ENCODE measurements at places on chromosomes 6 and 20. TPM values are rescaled to one million over a fixed set of nuclear protein-coding genes. Genes with fewer than 3 reads are reported as not detected.

- no peak overlapping the region for H3K27ac ChIP-seq
- peaks cover 95% of the 10 kb centered on the region for H3K36me3 ChIP-seq
- H3K4me3 ChIP-seq, result no peak overlapping the region
- no peaks in the 10 kb centered on the region for H3K27me3 ChIP-seq
These were observed 7.7 kb downstream of the LSM14B start for GRCh38 chr20:62129731-62130531.

- no peaks in the 10 kb centered on the region for H3K27me3 ChIP-seq
- no peak overlapping the region for H3K4me3 ChIP-seq
- peak; percentile 7 for DNase-seq
- peaks cover 34% of the 10 kb centered on the region for H3K4me1 ChIP-seq
These were observed 48.6 kb downstream of the RALY start for GRCh38 chr20:34042262-34042661.

- no peak for DNase-seq
- no peak overlapping the region for H3K27ac ChIP-seq
These were observed 8.9 kb upstream of the TAAR5 start for GRCh38 chr6:132598473-132598872.

Gene THBS2
- total RNA-seq, result not detected

GRCh38 chr20:19588732-19589131 is 169.3 kb upstream of the RIN2 start:
- H3K4me3 ChIP-seq, result no peak overlapping the region
- H3K27ac ChIP-seq, result no peak overlapping the region
- H3K27me3 ChIP-seq, result no peaks in the 10 kb centered on the region
- no peak for DNase-seq
- no peaks in the 10 kb centered on the region for H3K36me3 ChIP-seq

DNA sequence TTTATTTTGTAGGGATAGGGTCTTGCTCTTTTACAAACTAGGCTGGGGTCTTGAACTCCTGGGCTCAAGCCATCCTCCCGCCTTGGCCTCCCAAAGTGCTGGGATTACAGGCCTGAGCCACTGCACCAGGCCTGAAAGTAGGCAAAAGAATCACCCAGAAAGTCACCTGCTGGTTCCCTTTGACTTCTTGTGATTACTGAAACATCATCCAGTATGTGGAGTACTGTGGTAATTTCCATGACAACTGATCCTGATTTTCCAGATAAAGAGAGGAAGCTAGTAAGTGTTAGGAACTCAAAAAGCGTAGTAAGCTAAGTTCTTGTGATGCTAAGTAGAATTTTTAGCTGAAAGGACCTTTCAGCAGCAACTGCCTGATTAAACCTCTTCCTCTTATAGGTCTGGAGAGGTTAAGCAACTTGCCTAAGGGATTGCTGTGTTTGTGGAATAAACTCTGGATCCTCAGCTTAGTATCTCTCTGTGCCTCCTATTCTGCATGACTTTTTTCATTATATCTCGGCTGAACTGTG is 16.8 kb downstream of the RALY start:
- no peaks in the 10 kb centered on the region for H3K27me3 ChIP-seq
- DNase-seq, result no peak
- no peaks in the 10 kb centered on the region for H3K36me3 ChIP-seq
- H3K4me1 ChIP-seq, result peaks cover 73% of the 10 kb centered on the region
- peak overlapping the region; percentile 13 for H3K4me3 ChIP-seq

- DNase-seq, result no peak
- no peak overlapping the region for H3K4me3 ChIP-seq
These were observed 34.2 kb upstream of the CDH4 start for GRCh38 chr20:61217848-61218247.

Gene SYTL3
- total RNA-seq, result 54.8 TPM

Gene PARD6B
- total RNA-seq, result 5.0 TPM

DNA sequence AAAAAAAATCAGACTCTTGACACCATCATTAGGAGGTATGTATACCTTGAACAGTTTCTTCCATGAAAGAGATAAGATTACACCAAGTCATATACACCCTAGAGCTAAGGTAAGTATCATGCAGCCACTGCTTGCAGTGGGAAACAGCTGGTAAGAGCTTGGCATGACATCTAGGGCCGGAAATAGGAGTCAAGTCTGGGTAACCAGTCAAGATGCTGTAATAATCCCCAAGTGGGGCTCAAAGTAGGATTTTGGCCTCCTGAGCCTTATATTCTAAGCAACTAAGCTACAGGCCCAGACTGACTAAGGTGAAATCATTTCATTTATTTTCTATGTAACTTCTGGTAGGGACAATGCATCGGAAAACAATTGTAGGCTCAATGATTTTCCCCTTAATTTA is 23.9 kb downstream of the TRERF1 start:
- no peak for DNase-seq
- H3K27ac ChIP-seq, result peak overlapping the region; percentile 79
- H3K36me3 ChIP-seq, result peaks cover 7% of the 10 kb centered on the region
- H3K4me1 ChIP-seq, result peaks cover 34% of the 10 kb centered on the region
- peak overlapping the region; percentile 68 for H3K4me3 ChIP-seq
- H3K27me3 ChIP-seq, result no peaks in the 10 kb centered on the region

GRCh38 chr6:71252410-71252809 is 36.2 kb upstream of the OGFRL1 start:
- no peak overlapping the region for H3K27ac ChIP-seq
- peaks cover 2% of the 10 kb centered on the region for H3K27me3 ChIP-seq
- DNase-seq, result no peak
- no peak overlapping the region for H3K4me3 ChIP-seq
- no peaks in the 10 kb centered on the region for H3K36me3 ChIP-seq

Gene HTR1E
- not detected for total RNA-seq

GRCh38 chr20:62728781-62729300 is 20.2 kb downstream of the NTSR1 start:
- H3K4me3 ChIP-seq, result no peak overlapping the region
- no peak for DNase-seq
- no peak overlapping the region for H3K27ac ChIP-seq
- H3K27me3 ChIP-seq, result no peaks in the 10 kb centered on the region

GRCh38 chr6:3735029-3735605 is 16.4 kb downstream of the PXDC1 start:
- H3K27me3 ChIP-seq, result no peaks in the 10 kb centered on the region
- H3K4me1 ChIP-seq, result no peaks in the 10 kb centered on the region
- no peak overlapping the region for H3K4me3 ChIP-seq
- H3K27ac ChIP-seq, result no peak overlapping the region
- no peaks in the 10 kb centered on the region for H3K36me3 ChIP-seq

GRCh38 chr6:67863346-67863745 is 771.7 kb upstream of the ADGRB3 start:
- H3K27me3 ChIP-seq, result no peaks in the 10 kb centered on the region
- no peak for DNase-seq
- no peak overlapping the region for H3K4me3 ChIP-seq
- H3K27ac ChIP-seq, result no peak overlapping the region
- no peaks in the 10 kb centered on the region for H3K36me3 ChIP-seq

GRCh38 chr6:105066233-105066632 is 109.3 kb downstream of the LIN28B start:
- peaks cover 7% of the 10 kb centered on the region for H3K27me3 ChIP-seq
- H3K36me3 ChIP-seq, result no peaks in the 10 kb centered on the region
- no peak overlapping the region for H3K4me3 ChIP-seq

DNA sequence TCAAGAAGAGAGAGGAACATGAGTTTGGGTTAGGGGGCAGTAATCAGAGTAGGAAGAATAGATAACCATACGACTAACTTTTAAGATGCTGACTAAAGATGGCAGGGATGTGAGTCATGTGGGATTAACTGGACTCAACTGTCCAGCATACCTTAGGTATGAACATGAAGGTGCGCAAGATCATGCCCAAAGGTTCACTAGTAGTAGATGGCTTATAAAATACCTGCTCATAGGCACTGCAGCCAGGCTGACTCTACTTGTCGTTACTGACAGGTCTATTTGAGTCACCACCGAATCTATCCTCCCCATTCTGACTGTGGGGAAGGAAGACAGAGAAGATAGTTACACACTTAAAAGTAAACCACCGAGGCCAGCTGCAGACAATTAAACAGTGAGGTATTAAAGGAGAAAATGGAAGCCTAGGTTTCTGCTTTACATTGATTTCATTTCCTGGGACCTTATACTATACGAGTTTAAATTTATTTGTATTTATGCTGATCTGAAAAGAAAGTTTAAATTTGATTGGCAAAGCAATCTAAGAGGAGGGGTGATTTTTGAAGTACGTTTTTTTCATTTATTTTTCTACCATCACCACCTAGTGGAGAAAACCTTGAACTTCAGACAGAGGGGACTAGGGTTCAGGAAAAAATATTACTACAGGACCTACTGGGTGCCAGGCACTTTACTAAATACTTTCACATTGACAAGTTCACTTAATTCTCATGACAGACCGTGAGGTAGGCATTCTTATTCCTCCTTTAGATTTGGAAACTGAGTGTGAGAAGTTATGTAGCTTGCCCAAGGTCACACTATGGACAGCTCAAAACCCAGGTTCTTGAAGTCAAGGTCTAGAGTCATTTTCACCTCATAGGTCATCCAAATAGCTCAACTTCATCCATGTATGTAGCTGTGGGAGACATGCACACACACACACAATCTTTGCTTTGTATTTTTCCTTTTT is 4.0 kb upstream of the WRNIP1 start:
- DNase-seq, result peak; percentile 59
- peaks cover 13% of the 10 kb centered on the region for H3K27me3 ChIP-seq
- H3K4me1 ChIP-seq, result peaks cover 18% of the 10 kb centered on the region
- no peak overlapping the region for H3K27ac ChIP-seq
- H3K36me3 ChIP-seq, result no peaks in the 10 kb centered on the region

DNA sequence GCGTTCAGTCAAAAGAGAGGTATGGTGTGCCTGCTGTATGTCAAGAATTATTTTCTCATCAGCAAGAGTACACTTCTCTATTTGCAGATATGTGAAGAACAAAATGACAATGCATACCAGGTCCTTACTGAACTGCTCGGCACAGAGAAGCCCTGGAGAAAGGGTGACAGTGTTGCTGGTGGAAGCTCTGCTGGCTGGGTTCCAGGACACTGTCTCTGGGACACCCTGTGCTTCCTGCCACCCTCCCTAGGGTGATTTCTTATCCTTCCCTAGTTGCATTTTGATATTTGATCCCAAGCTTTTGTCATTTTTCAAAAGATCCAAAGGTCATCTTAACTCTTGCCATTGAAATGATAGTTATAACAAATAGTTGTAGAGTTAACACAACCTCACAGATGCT is 8.3 kb upstream of the CST5 start:
- H3K36me3 ChIP-seq, result no peaks in the 10 kb centered on the region
- no peak overlapping the region for H3K27ac ChIP-seq
- no peaks in the 10 kb centered on the region for H3K27me3 ChIP-seq
- no peak for DNase-seq

Gene TBX18
- not detected for total RNA-seq

Gene CNKSR3
- total RNA-seq, result 0.25 TPM

- DNase-seq, result no peak
- H3K27me3 ChIP-seq, result no peaks in the 10 kb centered on the region
These were observed 17.7 kb upstream of the DST start for GRCh38 chr6:56660381-56660730.

Gene PROCR
- total RNA-seq, result not detected

GRCh38 chr20:373171-373890 is 7.2 kb upstream of the TRIB3 start:
- no peaks in the 10 kb centered on the region for H3K27me3 ChIP-seq
- no peak overlapping the region for H3K4me3 ChIP-seq
- no peak for DNase-seq
- no peak overlapping the region for H3K27ac ChIP-seq
- no peaks in the 10 kb centered on the region for H3K4me1 ChIP-seq

DNA sequence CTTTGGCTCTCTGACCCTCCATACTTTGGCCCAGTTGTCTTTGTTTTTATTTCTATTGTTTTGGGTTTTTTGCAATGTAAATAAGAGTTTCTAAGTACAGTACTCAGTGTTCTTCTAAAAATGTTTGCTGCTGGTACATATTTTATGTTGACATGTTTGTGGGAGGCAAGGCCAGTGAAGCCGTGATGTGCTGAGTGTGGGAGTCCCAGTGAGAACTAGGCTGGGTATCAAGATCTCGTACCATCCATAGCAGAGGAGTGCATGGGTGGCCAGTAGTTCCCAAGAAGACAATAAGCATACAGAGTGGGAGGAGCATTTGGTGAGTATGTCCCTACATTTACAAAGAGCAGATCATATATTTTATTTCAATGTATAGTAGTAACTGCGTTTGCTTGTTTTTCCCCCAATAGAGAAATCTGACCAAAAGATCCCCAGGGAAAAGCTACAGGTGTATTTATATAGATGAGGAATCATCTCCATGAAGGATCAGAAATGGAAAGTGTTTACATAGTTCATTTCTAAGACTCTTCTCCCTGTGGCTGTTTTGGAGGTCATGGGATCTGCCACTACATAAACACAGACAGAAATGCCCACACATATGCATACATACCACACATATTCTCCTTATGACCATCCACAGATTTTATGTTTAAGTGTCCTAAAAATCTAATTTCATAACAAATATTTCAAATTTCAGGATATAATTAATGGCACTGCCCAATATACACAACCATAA is 285.9 kb downstream of the ALDH8A1 start:
- no peaks in the 10 kb centered on the region for H3K4me1 ChIP-seq
- no peak overlapping the region for H3K27ac ChIP-seq
- H3K36me3 ChIP-seq, result no peaks in the 10 kb centered on the region
- no peaks in the 10 kb centered on the region for H3K27me3 ChIP-seq
- no peak for DNase-seq

Gene MAP7
- 0.72 TPM for total RNA-seq

GRCh38 chr20:49290608-49291191 is 12.8 kb upstream of the ZNFX1 start:
- H3K27ac ChIP-seq, result no peak overlapping the region
- H3K4me3 ChIP-seq, result no peak overlapping the region
- H3K27me3 ChIP-seq, result no peaks in the 10 kb centered on the region

DNA sequence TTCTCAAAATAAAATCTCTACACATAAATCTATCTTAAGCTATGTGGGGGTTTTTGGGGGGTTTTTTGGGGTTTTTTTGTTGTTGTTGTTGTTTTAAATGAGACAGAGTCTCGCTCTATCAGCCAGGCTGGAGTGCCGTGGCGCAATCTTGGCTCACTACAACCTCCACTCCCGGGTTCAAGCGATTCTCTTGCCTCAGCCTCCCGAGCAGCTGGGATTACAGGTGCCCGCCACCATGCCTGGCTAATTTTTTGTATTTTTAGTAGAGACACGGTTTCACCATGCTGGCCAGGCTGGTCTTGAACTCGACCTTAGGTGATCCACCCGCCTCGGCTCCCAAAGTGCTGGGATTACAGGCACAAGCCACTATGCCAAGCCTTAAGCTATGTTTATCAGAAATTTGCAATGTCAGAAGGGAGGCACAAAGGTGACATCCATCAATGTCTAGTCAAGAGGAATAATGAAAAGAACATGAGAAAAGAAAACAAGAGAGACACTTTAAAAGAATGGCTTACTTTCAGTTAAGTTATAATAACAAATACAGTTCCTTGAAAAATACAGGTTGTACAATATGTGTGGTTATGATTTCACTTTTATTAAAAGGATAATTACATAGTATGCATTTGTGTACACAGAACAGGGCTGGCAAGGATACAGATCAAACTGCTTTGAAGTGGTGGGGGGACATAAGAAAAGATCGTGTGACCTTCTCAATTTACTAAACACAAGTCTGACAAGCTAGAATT is 28.6 kb downstream of the SLC23A2 start:
- H3K27me3 ChIP-seq, result no peaks in the 10 kb centered on the region
- H3K4me1 ChIP-seq, result peaks cover 7% of the 10 kb centered on the region
- H3K4me3 ChIP-seq, result peak overlapping the region; percentile 49
- H3K27ac ChIP-seq, result no peak overlapping the region
- peaks cover 13% of the 10 kb centered on the region for H3K36me3 ChIP-seq
